GM23248 (cell line): ENCODE measurements at places on chromosomes 11 and 22. TPM values are rescaled to one million over a fixed set of nuclear protein-coding genes. Genes with fewer than 3 reads are reported as not detected.

The OR2D2 gene
- 0.22 TPM in 1 of 2 replicates, not detected in the other for total RNA-seq

The DLG2 gene
- 1.7 and 9.0 TPM in 2 replicates for total RNA-seq

The CABP4 gene
- not detected in 2 replicates for total RNA-seq

The E2F8 gene
- total RNA-seq = 0.13 and 0.76 TPM in 2 replicates

The MS4A4A gene
- not detected in 2 replicates for total RNA-seq

The CFAP300 gene
- 7.3 and 10.2 TPM in 2 replicates for total RNA-seq

The SEPTIN5 gene
- 31.5 and 35.3 TPM in 2 replicates for total RNA-seq

The LRRC55 gene
- not detected in 2 replicates for total RNA-seq

The HTR3B gene
- not detected in 2 replicates for total RNA-seq

The C11orf58 gene
- 130 and 153 TPM in 2 replicates for total RNA-seq

The LMO2 gene
- 0.25 TPM in 1 of 2 replicates, not detected in the other for total RNA-seq

The BCO2 gene
- not detected in 2 replicates for total RNA-seq

DNA sequence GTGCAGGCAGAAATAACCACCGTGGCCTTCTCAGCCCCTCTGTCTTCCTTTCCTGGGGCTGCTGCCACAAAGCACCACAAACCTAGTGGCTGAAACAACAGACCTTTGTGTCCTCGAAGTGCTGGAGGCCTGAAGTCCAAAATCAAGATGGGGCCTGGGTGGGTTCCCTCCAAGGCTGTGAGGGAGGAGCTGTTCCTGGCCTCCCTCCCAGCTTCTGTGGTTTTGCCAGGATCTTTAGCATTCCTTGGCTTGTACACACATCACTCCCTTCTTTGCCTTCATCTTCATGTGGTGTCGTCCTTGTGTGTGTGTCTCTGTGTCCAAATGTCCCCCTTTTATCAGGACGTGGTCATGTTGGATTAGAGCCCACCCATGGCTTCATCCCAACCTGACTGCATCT is 29.0 kb upstream of the PARVG start:
- peaks cover 6% of the 10 kb centered on the region; the same call in 1 of the 2 replicates for H3K36me3 ChIP-seq
- peak; percentile 75 for DNase-seq
- no peak overlapping the region for H3K4me3 ChIP-seq
- 0 out of 2 replicates have a peak, but pooled peaks cover 8% of the 10 kb centered on the region for H3K4me1 ChIP-seq
- H3K27ac ChIP-seq = no peak overlapping the region

DNA sequence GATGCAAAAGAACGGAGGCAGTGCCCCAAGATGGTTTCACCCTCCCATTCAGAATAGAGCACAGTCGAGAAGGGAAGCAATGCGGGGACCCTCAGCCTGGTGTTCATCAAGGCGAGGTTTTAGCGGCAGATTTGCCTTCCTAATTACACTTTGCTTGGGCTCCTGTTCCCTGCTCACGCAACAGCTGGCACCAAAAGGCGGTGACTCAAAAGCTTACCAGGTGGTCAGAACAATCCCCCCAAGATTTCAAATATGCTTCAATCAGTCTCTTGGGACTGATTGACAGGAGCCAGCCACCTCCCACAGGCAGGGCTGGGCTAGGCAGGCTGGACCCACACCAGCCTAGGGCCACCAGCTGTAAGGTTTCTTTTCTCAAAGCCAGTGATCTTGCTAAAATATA is 14.2 kb downstream of the IGSF9B start:
- peaks cover 2% of the 10 kb centered on the region; the same call in 1 of the 2 replicates for H3K27me3 ChIP-seq
- no peaks in the 10 kb centered on the region for H3K4me1 ChIP-seq
- no peak for DNase-seq
- H3K36me3 ChIP-seq = no peaks in the 10 kb centered on the region

DNA sequence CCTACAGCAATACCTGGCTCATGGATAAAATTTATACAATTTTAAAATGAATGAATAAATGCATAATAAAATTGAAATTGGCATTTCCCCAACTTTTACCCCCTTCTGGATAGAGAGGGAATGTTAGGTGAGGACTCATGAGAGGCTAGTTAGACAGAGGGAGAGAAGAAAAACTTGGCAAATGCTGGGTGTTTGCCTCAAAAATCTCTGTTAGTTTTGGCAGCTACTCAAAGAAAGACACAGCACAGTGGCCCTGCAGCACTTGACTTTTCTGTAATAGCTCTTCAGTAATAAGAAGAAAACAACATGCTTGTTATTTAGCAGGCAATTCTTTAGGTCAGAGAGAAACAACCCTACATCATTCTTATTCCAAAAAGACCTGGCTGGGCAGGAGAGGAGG is 20.7 kb upstream of the IZUMO1R start:
- no peak overlapping the region for H3K4me3 ChIP-seq
- H3K4me1 ChIP-seq = no peaks in the 10 kb centered on the region
- H3K27ac ChIP-seq = no peak overlapping the region
- DNase-seq = no peak

- DNase-seq = peak; percentile 66
- no peak overlapping the region for H3K4me3 ChIP-seq
- no peak overlapping the region for H3K27ac ChIP-seq
These were observed 8.2 kb downstream of the ALX4 start for GRCh38 chr11:44301564-44302271.

DNA sequence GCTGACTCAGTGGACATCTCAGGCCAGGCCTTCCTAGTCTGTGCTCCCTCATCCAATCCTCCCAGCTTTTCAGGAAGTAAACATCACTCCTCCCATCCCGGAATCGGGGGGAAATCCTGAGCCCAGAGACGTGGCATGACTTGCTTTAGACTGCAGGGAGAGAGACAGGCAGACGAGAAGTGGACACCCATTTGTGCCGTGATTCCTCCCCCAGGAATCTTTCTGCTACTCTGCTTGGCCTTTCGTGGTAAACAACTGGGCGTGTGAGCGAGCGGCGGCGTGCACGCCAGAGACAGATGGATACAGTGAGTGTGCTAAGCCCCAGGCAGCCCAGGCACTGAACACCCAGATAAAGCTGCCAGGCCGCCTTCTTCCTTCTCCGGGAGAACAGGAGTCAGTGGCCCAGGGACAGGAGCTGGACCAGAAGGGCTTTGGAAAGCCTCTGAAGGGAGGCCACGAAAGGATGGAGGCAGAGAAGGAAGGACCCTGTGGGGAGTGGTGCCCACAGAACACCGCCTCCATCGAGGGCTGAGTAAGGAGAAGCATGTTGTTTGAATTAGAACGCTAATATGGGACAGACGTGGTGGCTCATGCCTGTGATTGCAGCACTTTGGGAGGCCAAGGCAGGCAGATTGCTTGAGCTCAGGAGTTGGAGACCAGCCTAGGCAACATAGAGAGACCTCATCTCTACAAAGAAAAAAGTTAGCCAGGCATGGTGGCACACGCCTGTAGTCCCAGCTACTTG is 53.0 kb upstream of the PRR5 start:
- H3K4me1 ChIP-seq = peaks cover 16% of the 10 kb centered on the region
- no peaks in the 10 kb centered on the region for H3K36me3 ChIP-seq
- H3K27ac ChIP-seq = peak overlapping the region; percentile 100
- no peaks in the 10 kb centered on the region for H3K27me3 ChIP-seq

DNA sequence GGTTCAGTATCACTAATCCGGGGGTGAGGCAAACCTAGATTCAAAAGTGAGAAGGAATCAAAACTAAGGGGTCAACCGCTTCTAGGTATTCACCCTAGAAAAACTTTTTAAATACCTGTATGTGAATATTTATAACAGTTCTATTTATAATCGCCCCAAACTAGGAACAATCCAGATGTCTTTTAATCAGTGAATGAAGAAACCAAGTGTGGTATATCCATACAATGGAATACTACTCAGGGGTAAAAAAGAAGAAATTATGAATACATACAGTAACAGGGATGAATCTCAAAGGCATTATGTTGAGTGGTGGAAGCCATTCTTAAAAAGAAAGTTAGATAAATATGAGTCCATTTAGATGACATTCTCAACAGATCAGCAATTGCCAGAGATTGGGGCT is 178.0 kb upstream of the BLID start:
- peaks cover 24% of the 10 kb centered on the region for H3K36me3 ChIP-seq
- no peaks in the 10 kb centered on the region for H3K27me3 ChIP-seq
- H3K27ac ChIP-seq = no peak overlapping the region
- H3K4me3 ChIP-seq = no peak overlapping the region

DNA sequence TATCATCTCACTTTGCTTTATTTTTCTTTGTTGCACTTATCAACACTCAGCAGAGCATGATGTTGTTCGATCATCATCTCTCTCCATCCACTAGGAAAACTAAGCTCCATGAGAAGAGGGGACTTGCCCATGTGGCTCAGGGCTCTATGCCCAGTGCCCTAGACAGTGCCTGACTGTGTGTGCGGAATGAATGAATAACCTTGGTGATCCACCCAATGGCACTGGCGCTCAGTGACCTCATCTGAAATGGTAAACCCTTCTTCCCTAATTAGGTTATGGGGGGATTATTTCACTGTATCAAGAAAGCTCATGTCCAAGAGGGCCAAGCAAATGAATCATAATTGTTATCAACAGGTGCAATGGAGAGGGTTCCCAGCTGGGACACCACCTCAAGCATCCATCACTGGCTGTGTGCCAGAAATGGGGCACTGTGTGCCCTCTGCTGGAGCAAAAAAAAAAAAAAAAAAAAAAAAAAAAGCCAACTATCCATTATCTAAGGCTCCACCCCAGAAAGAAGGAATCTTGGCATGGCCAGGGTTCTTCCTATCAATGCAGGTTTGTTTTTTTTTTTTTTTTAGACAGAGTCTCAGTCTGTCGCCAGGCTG is 172.6 kb downstream of the LARGE1 start:
- H3K27me3 ChIP-seq = no peaks in the 10 kb centered on the region
- H3K4me3 ChIP-seq = no peak overlapping the region
- no peak for DNase-seq
- H3K27ac ChIP-seq = no peak overlapping the region

GRCh38 chr22:22080270-22080669 is 97.7 kb upstream of the TOP3B start:
- H3K4me3 ChIP-seq = no peak overlapping the region
- no peaks in the 10 kb centered on the region for H3K36me3 ChIP-seq
- H3K27me3 ChIP-seq = peaks cover 26% of the 10 kb centered on the region
- DNase-seq = no peak

DNA sequence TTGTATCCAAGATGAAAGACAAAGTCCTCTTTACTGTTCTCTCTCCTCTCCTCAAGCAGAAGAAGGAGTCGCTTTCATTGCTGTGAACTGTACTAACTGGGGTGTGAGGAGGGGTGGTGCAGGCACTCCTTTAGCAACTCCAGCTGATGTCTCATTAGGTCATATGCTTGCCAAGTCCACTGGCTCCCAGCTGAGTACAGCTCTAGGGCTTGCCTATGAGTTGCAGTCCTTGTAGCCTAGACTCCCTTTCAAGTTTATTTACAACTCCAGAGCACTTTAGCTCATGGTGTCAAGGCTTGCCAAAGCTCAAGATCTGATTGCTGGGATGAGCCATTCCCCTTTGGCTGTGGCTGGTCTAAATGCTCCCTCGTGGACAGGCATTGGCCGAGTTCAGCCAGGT is 55.1 kb upstream of the PDGFD start:
- peak; percentile 18 for DNase-seq
- no peaks in the 10 kb centered on the region for H3K4me1 ChIP-seq
- no peak overlapping the region for H3K27ac ChIP-seq
- H3K4me3 ChIP-seq = no peak overlapping the region
- 0 out of 2 replicates have a peak, but pooled peaks cover 6% of the 10 kb centered on the region for H3K27me3 ChIP-seq
- no peaks in the 10 kb centered on the region for H3K36me3 ChIP-seq

GRCh38 chr11:111603611-111604130 is 1.4 kb downstream of the SIK2 start:
- H3K27me3 ChIP-seq = no peaks in the 10 kb centered on the region
- peak overlapping the region; percentile 84 for H3K4me3 ChIP-seq
- peak; percentile 50 for DNase-seq
- H3K4me1 ChIP-seq = peaks cover 42% of the 10 kb centered on the region
- no peaks in the 10 kb centered on the region; the same call in 1 of the 2 replicates for H3K36me3 ChIP-seq
- peak overlapping the region; percentile 84 for H3K27ac ChIP-seq

DNA sequence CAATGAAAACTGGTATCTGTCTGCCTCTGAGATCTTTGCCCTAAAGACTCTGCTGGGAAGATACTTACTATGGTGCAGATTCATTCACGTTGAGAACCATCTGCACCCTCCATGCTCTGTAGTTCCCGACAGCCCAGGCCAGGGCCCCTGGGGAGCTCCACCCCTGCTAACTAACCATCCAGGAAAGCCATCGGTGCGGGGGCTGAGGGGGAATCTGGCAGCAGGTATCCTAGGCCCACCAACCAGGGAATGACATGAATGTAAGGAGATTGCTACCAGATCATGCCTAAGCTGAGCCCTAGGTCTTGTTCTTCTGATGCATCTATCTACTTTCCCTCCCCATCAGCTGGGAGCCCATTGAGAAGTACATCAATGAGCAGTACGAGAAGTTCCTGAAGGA is 11.3 kb upstream of the WBP2NL start:
- no peaks in the 10 kb centered on the region for H3K4me1 ChIP-seq
- H3K27ac ChIP-seq = no peak overlapping the region
- DNase-seq = no peak
- no peak overlapping the region for H3K4me3 ChIP-seq

- no peak overlapping the region for H3K4me3 ChIP-seq
- no peaks in the 10 kb centered on the region for H3K27me3 ChIP-seq
- H3K36me3 ChIP-seq = peaks cover 14% of the 10 kb centered on the region
- DNase-seq = no peak
These were observed 12.7 kb downstream of the PDHX start for GRCh38 chr11:34928960-34929680.

GRCh38 chr11:106424111-106424510 is 346.6 kb downstream of the AASDHPPT start:
- peak overlapping the region; percentile 67 for H3K27ac ChIP-seq
- H3K36me3 ChIP-seq = no peaks in the 10 kb centered on the region
- peak overlapping the region; percentile 47 for H3K4me3 ChIP-seq
- peaks cover 18% of the 10 kb centered on the region for H3K4me1 ChIP-seq
- peak; percentile 90 for DNase-seq
- no peaks in the 10 kb centered on the region for H3K27me3 ChIP-seq

DNA sequence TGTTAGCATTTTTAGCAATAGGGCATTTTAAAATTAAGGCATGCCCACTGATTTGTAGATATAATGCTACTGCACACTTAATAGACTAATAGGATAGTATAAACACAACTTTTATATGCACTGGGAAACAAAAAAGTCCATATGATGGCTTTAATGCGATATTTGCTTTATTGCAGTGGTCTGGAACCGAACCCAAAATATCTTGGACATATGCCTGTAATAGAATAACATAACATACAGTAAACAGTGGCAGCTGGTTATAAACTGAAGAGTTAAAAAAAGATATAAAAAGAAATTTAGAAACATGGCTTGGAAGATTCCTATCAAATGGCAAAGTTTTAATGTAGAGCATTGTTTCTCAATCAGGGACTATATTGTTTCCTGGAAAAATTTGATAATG is 111.9 kb downstream of the KIF18A start:
- 0 out of 2 replicates have a peak, but pooled peaks cover 9% of the 10 kb centered on the region for H3K36me3 ChIP-seq
- no peak for DNase-seq
- no peaks in the 10 kb centered on the region for H3K27me3 ChIP-seq

GRCh38 chr11:67288198-67288451 is 978 bp upstream of the ANKRD13D start:
- no peak for DNase-seq
- no peaks in the 10 kb centered on the region; the same call in 1 of the 2 replicates for H3K36me3 ChIP-seq
- peaks cover 22% of the 10 kb centered on the region for H3K4me1 ChIP-seq
- peak overlapping the region; percentile 81 for H3K4me3 ChIP-seq

GRCh38 chr11:128929991-128930390 is 12.7 kb downstream of the TP53AIP1 start:
- peaks cover 28% of the 10 kb centered on the region for H3K27me3 ChIP-seq
- H3K4me1 ChIP-seq = no peaks in the 10 kb centered on the region
- no peaks in the 10 kb centered on the region for H3K36me3 ChIP-seq
- no peak overlapping the region for H3K27ac ChIP-seq

- no peaks in the 10 kb centered on the region for H3K27me3 ChIP-seq
- no peak overlapping the region for H3K4me3 ChIP-seq
- peaks cover 35% of the 10 kb centered on the region for H3K4me1 ChIP-seq
These were observed 24.1 kb downstream of the GRAMD1B start for GRCh38 chr11:123454060-123454651.
